ENCODE measurements at places on chromosomes 1 and 21.

GRCh38 chr1:60874718-60875117, 207.6 kb upstream of the NFIA start:
- H3K36me3 ChIP-seq: no peaks in the 10 kb centered on the region
- DNase-seq: no peak
- H3K4me3 ChIP-seq: no peak overlapping the region
- no peak overlapping the region for H3K27ac ChIP-seq
- no peaks in the 10 kb centered on the region for H3K4me1 ChIP-seq

- H3K27ac ChIP-seq: no peak overlapping the region
- no peaks in the 10 kb centered on the region for H3K36me3 ChIP-seq
- DNase-seq: no peak
Measured at GRCh38 chr21:46317710-46318463, 5.8 kb downstream of the C21orf58 start.

GRCh38 chr1:219383281-219383680, 209.6 kb downstream of the LYPLAL1 start:
- H3K4me1 ChIP-seq: no peaks in the 10 kb centered on the region
- no peak overlapping the region for H3K27ac ChIP-seq
- H3K27me3 ChIP-seq: peaks cover 9% of the 10 kb centered on the region
- no peak for DNase-seq
- H3K36me3 ChIP-seq: no peaks in the 10 kb centered on the region

DNA sequence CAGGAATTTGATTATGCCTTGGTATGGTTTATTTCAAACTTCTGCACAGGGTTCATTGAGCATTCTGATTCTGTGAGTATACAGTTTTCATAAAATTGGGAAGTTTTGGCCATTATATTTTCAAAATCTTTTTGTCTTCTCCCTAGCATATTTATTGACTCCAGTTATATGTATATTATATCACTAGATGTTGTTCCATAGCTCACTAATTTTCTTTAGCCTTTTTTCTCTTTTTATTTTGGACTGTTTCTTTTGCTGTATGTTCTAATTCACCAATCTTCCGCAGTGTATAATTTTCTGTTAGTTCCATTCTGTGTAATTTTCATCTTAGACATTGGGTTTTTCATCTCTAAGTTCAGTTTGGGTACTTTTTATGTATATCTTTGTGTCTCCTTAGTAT, 31.9 kb downstream of the ZMYM4 start:
- no peak overlapping the region for H3K4me3 ChIP-seq
- no peak for DNase-seq
- H3K27ac ChIP-seq: no peak overlapping the region
- no peaks in the 10 kb centered on the region for H3K27me3 ChIP-seq
- H3K4me1 ChIP-seq: peaks cover 11% of the 10 kb centered on the region
- H3K36me3 ChIP-seq: no peaks in the 10 kb centered on the region

- H3K27me3 ChIP-seq: no peaks in the 10 kb centered on the region
- H3K36me3 ChIP-seq: peaks cover 49% of the 10 kb centered on the region
- H3K4me1 ChIP-seq: peaks cover 31% of the 10 kb centered on the region
- H3K27ac ChIP-seq: no peak overlapping the region
- DNase-seq: no peak
- no peak overlapping the region for H3K4me3 ChIP-seq
Measured at GRCh38 chr1:51840743-51841461, 37.6 kb downstream of the NRDC start.

- no peak for DNase-seq
- no peak overlapping the region for H3K4me3 ChIP-seq
- H3K36me3 ChIP-seq: no peaks in the 10 kb centered on the region
- no peak overlapping the region for H3K27ac ChIP-seq
- H3K27me3 ChIP-seq: no peaks in the 10 kb centered on the region
Measured at GRCh38 chr1:228315945-228316588, 90.6 kb downstream of the TRIM11 start.

DNA sequence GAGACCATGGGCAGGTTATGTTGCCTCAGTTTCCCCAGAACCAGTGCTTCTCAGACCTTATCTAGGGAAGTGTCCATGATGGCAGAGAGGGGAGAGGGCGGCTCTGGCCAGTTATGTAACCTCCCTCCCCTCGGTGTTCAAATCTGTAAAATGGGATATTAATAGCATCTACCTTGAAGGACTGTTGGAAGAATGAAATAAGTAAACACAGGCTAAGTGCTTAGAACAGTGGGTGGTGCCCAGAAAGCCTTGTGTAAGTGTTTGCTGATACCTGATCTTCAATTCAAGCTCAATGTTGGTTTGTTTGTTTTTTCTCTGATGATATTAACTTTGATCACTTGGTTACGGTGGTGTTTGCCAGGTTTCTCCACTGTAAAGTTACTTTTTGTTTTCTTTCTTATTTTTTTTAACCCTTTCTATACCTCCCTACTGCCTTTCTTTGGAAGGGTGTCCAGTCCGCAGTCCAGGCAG, 34.9 kb downstream of the EPHA2 start:
- no peak overlapping the region for H3K4me3 ChIP-seq
- no peaks in the 10 kb centered on the region for H3K27me3 ChIP-seq
- peaks cover 4% of the 10 kb centered on the region for H3K4me1 ChIP-seq
- DNase-seq: no peak
- H3K36me3 ChIP-seq: no peaks in the 10 kb centered on the region

DNA sequence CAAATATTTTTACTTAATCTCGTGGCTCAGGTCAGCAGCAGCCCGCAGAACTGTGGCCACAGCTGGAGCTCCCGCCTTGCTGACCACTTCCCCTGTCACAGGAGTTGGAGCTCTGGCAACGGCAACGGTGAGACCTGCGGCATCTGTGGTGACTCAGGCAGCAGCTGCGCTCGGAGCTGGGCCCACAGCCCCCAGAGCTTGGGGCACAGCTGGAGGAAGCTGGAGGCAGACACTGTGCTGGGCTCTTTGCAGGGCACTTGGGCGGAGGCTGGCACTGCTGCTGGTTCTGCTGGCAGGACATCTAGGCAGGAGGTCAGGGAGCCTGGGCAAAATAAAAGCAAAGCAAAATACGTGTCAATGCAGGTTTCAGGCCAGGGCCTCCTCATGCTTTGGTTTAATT, at the start of gene LCE3A:
Gene LCE3A, minus strand, starts transcription at position 301 of the 400 bp plus-strand sequence. Its CDS starts 0 bp downstream, at position 301.
- peaks cover 27% of the 10 kb centered on the region for H3K27me3 ChIP-seq
- DNase-seq: no peak
- H3K36me3 ChIP-seq: no peaks in the 10 kb centered on the region
- no peak within 1 kb of the TSS for H3K4me3 ChIP-seq
- no peak within 1 kb of the TSS for H3K27ac ChIP-seq

- H3K4me1 ChIP-seq: peaks cover 24% of the 10 kb centered on the region
- peak overlapping the region; percentile 91 for H3K4me3 ChIP-seq
- no peaks in the 10 kb centered on the region for H3K36me3 ChIP-seq
- H3K27ac ChIP-seq: peak overlapping the region; percentile 91
Measured at GRCh38 chr1:184755226-184756065, 788 bp upstream of the EDEM3 start.

DNA sequence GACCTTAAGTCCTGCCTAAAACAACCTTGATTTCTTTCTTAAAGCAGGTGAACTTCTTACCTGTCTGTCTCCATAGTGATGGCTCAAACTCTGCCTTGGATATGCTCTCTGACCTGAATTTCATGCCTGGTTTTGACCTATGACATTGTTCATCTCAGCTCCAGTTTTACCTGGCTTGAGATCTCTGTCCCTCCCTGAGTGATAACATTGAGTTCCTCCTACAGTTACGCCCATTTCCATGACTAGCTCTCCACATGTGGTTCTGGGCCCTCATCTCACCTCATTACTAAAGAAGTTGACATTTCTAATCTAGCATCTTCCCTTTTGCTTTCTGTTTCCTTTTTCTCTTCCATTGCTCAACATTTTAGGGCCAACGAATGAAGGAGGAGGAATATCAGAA, 233.1 kb downstream of the HHIPL2 start:
- no peak for DNase-seq
- H3K36me3 ChIP-seq: no peaks in the 10 kb centered on the region
- H3K4me3 ChIP-seq: no peak overlapping the region
- no peaks in the 10 kb centered on the region for H3K27me3 ChIP-seq
- no peak overlapping the region for H3K27ac ChIP-seq

DNA sequence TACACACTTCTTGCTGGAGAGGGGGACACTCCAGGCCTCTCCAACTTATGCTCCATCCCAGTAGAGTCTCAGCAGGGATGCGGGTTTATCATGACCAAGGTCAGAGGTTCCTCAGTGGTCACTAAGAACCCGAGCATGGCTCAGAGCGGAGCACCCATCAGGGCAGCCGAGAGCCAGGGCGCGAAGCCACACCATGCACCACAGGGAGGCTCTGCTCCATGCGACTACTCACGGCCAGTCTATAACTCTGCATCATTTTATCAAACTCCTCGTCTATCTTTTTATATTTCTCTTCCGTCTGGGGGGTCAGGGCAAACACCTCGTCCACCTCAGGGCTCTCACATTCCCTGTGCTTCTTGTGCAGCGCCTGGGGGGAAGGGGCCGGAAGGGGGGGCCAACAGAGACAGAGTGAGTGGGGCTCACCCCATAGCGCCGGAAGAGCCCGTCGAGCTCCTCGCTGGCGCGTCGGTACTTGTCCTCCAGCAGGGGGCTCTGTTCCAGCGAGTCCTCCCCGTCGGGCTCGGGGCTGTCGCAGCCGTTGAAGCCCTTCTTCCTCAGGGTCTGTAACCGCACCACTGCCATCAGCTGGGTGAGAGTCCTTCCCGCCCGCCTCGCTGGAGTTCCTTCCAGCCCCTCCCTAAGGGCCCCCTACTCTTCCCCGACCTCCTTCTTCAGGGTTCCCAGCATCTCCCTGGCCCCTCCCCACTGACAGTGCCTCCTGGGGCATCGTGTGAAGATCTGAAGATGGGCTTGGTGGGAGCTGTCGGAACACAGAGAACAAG, 20.0 kb downstream of the MEF2D start:
- peaks cover 55% of the 10 kb centered on the region for H3K4me1 ChIP-seq
- no peaks in the 10 kb centered on the region for H3K27me3 ChIP-seq
- peak overlapping the region; percentile 99 for H3K27ac ChIP-seq
- no peaks in the 10 kb centered on the region for H3K36me3 ChIP-seq
- DNase-seq: peak; percentile 82
- H3K4me3 ChIP-seq: peak overlapping the region; percentile 0

DNA sequence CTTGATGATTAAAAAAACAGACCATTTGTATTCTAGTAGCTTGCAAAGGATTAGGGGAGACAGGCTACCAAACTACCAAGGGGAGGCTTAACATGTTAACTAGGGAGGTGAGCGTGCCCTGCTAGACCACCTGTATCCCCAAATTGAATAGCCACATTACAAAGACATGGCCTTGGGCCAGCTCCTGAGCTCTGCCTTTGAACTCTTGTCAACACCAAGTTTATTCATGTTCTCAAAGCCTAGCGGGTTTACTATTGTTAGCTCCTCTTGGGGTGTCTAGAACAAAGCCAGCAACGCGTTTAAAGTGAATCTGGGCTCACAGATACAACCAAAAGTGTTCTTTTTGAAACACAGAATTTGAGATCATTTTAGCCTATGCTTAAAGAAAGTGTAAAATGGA, 36.3 kb downstream of the SMYD2 start:
- H3K4me1 ChIP-seq: no peaks in the 10 kb centered on the region
- H3K4me3 ChIP-seq: no peak overlapping the region
- no peak for DNase-seq
- H3K27ac ChIP-seq: no peak overlapping the region
- no peaks in the 10 kb centered on the region for H3K36me3 ChIP-seq
- no peaks in the 10 kb centered on the region for H3K27me3 ChIP-seq

GRCh38 chr1:93774707-93775106, 93.1 kb upstream of the BCAR3 start:
- DNase-seq: no peak
- H3K4me1 ChIP-seq: no peaks in the 10 kb centered on the region
- H3K27me3 ChIP-seq: no peaks in the 10 kb centered on the region
- H3K36me3 ChIP-seq: no peaks in the 10 kb centered on the region
- no peak overlapping the region for H3K4me3 ChIP-seq

GRCh38 chr1:16145662-16146278, 10.1 kb downstream of the EPHA2 start:
- no peak overlapping the region for H3K4me3 ChIP-seq
- no peaks in the 10 kb centered on the region for H3K36me3 ChIP-seq
- peaks cover 7% of the 10 kb centered on the region for H3K4me1 ChIP-seq
- no peak for DNase-seq
- H3K27ac ChIP-seq: no peak overlapping the region

GRCh38 chr21:44350773-44351481, 2.5 kb upstream of the TRPM2 start:
- H3K36me3 ChIP-seq: no peaks in the 10 kb centered on the region
- no peak overlapping the region for H3K4me3 ChIP-seq
- H3K27ac ChIP-seq: no peak overlapping the region
- peaks cover 15% of the 10 kb centered on the region for H3K27me3 ChIP-seq
- DNase-seq: no peak

GRCh38 chr1:52767596-52768280, 41.5 kb downstream of the ZYG11B start:
- no peak for DNase-seq
- no peak overlapping the region for H3K4me3 ChIP-seq
- peaks cover 17% of the 10 kb centered on the region for H3K4me1 ChIP-seq
- no peaks in the 10 kb centered on the region for H3K27me3 ChIP-seq

DNA sequence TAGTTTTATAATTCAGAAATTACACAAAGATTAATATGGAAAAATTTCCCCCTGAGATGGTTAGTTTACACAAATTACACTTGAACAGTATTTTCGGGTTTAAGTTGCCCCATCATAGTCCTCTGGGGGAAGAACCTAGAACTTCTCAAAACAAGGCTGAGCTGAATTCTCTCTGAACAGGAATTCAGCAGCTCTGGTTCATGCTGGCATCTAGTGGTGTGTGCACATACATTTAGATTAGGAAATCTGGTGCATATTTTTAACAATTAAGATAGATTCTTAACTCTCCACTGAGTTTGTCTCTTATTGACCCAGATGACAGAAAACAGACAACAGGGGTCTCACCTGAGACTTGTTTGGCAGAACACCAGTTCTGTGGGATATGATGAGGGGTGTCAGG, 410.7 kb downstream of the DSCAM start:
- no peak for DNase-seq
- no peak overlapping the region for H3K27ac ChIP-seq
- peaks cover 6% of the 10 kb centered on the region for H3K27me3 ChIP-seq
- H3K4me1 ChIP-seq: no peaks in the 10 kb centered on the region
- no peak overlapping the region for H3K4me3 ChIP-seq
- no peaks in the 10 kb centered on the region for H3K36me3 ChIP-seq

DNA sequence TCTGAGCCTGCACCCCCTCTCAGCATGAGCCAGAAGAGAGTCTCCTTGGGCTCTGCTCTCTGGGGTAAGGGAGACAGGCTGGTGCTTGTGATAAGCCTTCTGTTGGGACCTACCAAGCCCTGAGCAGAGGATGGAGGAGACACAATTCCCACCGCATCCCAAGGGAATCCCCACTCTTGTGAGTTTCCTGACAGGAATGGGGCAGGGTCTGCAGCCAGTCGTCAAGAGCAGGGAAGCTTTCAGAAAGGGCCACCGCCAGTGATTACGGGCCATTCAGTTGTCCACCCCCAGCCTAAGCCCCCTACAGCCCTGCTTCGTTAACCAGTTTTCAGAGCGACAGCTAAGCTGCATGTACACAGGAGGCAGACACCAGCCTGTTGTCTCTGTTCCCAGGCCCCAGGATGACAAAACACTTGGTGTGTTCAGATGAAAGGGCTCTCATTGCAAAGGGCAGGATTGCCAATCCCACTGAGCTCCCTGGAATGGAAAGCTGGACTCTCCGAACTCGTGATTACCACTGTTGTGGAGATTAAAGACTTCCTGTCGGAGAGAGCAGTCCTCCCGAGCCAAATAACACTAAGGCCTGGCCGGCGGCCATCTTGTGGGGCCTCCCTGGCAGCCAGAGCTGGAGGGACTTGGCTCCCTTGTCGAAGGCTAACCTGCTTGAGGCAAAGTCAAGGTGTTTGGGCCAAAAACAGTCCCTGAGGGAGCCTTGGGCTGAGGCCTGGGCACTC, 37.4 kb upstream of the SLC30A1 start:
- no peak for DNase-seq
- H3K36me3 ChIP-seq: no peaks in the 10 kb centered on the region
- H3K4me3 ChIP-seq: no peak overlapping the region
- no peak overlapping the region for H3K27ac ChIP-seq
- no peaks in the 10 kb centered on the region for H3K4me1 ChIP-seq

Data from naive thymus-derived CD8-positive, alpha-beta T cell (primary cell).